Fibroblast of skin of scalp (primary cell): ENCODE measurements at places on chromosomes 3 and 15.

GRCh38 chr3:141859651-141860050 lies 16.8 kb upstream of the ATP1B3 start:
- no peak for DNase-seq

DNA sequence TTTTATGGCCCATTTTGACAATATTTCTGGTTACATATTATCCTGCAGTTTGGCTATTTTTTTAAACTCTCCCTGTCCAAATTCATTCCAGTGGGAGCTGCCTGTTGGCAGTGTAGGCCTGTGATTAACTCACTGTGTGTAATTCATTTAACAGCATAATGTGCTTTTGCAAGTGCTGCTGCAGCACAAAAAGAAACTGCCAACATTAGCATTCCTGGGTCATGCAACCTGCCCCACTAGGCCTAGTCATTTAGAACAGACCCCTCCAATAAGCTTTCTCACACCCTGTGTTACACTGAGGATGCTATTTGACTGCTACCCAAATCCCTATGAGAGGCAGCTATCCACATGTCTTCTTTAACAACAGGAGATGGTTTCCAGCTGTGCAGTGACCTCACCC lies 251.2 kb upstream of the UBE2E2 start:
- DNase-seq: no peak

- DNase-seq: peak; percentile 53
Observed at GRCh38 chr3:159852821-159853505, 135.7 kb upstream of the IL12A start.

- no peak for DNase-seq
Observed at GRCh38 chr3:128238184-128238489, 84.9 kb downstream of the EEFSEC start.

DNA sequence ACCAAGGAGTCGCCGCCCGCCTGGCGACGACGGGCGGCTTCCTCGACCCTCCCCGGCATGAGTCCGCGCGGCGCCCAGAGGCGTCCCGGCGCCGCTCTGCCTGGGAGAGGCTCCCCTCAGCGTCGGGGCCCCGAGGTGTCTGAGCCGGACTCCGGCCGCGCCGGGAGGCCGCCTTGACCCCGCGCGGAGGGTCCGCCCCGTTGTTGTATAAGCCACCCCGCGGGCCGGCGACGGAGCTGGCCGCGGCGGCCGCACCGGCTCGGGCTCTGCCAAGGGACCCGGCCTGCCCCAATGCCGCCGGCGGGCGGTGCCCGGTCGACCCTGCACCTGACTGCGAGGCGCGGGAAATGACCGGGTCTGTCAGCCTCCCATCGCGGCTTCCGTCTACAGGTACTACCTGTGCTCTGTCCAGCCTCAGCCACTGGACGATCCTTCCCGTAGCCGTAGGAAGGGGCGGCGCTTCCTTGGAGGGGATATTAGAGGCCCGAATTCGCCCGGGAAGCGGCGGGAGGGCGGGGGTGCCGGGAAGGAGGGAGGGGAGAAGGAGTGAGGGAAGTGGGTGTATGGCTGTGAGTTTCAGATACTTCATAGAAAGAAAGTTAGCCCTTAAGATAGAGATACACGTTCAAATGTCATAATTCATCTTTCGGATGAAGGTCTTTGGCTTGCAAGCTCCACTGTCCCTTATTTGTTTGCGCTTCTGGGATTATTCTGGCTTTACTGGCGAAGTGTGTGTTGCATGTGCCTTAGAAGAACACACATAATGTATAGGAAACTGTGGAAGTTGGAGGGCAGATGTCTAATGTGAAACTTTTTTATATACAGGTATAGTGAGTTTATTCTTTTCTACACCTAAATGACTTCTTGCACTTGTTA lies 620 bp downstream of the ABHD5 start:
- DNase-seq: peak; percentile 35

DNA sequence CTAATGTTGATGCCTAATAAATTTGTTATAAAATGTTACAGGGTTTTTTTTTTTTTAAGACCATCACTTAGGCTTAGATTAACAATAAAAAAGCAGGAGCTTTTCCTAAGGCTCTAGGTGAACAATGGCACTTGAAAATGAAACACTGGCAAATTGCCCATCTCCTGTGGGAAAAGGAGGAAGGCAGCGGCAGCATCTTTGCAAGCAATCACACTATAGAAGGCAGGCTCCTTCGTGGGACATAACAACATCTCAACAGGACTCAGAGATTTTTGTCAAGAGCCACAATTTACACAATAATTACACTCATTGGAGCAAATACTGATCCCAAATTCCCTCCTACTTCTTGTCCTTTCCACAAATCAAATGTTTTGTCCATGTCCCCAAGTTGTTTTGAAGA lies 646.7 kb downstream of the ROBO2 start:
- DNase-seq: no peak

- DNase-seq: no peak
Observed at GRCh38 chr3:17623464-17623863, 119.0 kb downstream of the TBC1D5 start.

DNA sequence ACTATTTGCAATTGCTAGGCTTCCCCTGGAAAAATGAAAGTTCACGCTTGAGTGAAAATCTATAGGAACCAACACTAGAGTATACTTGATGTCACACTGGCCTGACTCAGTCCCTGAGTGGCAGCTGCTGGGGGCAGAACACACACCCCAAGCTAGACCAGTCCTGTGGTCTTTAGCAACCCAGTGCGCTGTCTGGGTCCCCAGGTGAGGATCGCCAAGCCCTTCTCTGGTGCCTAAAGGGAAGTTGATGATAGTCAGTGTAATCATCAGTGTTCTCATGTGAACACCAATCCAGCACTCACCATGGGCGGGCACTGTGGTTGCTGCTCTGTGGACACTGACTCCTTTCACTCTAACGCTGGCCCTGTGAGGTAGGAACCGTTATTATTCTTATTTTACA lies 11.2 kb downstream of the ALDH1A3 start:
- DNase-seq: no peak

DNA sequence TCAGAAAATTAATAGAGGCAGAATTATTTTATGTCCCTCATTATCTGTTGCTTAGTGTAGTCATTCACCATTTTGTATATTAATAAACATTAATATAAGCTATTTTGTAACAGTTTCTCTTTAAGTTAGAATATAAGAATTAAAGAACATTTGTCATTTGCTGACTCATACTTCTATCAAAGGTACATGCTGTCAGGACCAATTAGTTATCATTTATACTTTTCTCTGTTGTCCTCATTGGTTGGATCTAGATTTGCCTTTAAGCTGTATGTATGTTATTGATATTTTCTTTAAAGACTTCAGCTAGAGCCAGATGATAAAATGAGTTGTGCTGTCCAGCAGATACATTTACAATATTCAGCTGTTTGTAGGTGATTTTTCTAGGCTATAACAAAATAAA lies 168.4 kb upstream of the MLF1 start:
- DNase-seq: no peak

DNA sequence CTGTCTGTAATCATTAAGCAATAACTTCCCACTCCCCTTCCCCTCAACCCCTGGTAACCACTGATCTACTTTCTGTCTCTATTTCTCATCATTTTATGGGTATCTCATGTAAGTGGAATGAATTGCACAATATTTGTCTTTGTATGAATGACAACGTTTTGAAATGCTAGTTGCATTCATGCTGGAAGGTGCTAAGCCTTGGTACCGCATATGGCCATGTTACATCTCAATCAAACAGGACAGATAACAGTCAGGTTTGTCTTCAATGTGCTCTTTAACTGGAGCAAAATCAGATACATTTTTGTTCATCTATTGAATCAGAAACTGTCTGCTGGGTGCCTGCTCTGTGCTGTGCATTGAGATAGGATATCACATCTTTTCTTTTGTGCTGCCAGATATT lies 134.2 kb downstream of the AGBL1 start:
- no peak for DNase-seq

GRCh38 chr3:64047787-64048186 lies 24.5 kb upstream of the PSMD6 start:
- DNase-seq: no peak

DNA sequence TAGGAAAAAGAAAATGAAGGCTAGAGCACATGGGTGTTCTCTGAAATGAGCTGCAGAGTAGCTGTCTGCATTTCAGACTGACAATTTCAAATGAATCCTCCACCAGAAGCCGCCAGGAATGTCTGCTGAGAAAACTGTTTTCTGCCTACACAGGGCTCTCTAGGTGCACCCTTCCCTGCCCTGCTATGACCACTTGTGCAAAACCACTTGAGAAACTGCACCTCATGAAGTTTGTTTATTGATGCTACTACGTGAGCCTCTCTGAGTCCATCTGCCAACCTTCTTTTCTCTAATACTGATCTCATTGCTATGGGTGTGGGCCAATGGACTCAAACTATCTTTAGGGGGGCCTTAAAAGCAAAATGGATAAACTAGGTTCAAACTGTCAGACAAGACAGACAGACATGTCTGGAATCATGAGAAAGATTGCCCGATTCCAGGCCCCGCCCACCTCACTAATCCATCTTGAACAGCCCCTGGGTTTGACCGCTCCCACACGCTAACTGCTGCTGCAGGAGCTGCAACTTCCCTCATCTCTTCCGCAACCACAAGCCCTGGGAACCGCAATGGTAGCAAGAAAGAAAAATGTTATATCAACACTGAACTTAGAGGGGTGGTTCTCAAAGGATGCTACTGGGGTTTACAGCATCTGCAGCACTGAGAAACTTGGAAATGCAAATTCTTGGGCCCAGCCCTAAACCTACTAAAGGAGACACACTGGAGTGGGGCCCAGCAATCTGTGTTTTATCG lies 9.0 kb upstream of the CD47 start:
- DNase-seq: no peak

- DNase-seq: no peak
Observed at GRCh38 chr3:156140001-156140595, 19.7 kb downstream of the KCNAB1 start.

DNA sequence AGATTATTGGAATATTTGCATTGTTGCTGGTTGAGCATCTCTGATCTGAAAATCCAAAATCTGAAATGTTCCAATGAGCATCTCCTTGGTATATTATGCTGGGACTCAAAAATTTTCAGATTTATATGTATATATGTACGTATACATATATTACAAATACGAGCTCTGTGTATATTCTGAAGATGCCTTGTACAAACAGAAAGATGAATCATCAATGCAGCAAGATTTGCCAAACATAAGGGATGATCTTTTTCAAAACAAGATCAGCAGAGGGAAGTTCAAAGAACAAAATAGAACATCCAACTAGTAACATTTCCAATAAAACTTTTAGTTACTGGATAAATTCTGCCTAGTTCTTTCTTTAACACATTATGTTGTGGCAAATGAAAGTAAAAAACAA lies 42.5 kb downstream of the HERC1 start:
- no peak for DNase-seq

- DNase-seq: no peak
Observed at GRCh38 chr3:134092208-134092701, 62.5 kb upstream of the SLCO2A1 start.
